RCC 7860 (cell line): ENCODE measurements at places on chromosomes 6 and 20.
A peak's percentile ranks its signal among the peaks of the same experiment; 100 is the strongest.

DNA sequence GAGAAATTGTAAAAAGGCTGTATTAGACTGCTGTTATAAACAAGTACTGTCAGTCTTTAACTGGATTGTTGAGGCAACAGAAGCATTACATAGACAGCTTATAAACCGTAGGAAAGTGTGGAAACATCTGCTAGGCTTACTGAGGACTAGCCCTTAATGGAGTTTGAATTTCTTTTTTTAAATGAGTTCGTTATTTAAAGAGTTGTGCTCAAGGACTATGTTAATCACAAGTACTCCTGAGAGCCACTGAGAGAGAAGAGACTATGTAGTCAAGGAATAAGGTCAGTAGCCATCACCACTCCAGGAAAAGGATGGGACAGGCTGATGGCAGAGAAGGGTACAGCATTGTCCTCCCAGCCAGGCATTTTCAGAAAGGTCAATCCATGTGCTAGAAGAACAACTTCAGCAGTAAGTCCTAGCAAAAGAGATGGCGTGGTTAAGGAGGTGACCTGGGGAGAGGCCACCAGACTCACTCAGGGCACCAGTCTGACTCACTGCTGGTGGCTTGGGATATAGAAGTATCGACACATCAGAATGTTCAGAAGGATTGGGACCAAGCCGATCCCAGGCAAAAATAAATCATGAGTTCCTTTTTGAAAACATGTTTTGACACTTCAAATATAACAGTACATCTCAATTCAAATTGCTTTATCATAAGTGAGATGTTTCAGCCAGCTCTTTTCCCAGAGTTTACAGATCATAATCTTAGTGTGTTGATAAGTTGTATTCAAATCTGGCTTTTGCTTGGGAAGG is 6.4 kb downstream of the RPS12 start:
- DNase-seq, result peak; percentile 45

GRCh38 chr20:46551522-46552381 is 1.3 kb upstream of the OCSTAMP start:
- DNase-seq, result no peak

- no peak for DNase-seq
Observed at GRCh38 chr6:151690768-151691562, 116.5 kb upstream of the ESR1 start.

GRCh38 chr6:31401403-31401802 is 2.0 kb upstream of the MICA start:
- peak; percentile 78 for DNase-seq
